GM12865 (cell line): ENCODE measurements at places on chromosomes 12 and 14.

DNA sequence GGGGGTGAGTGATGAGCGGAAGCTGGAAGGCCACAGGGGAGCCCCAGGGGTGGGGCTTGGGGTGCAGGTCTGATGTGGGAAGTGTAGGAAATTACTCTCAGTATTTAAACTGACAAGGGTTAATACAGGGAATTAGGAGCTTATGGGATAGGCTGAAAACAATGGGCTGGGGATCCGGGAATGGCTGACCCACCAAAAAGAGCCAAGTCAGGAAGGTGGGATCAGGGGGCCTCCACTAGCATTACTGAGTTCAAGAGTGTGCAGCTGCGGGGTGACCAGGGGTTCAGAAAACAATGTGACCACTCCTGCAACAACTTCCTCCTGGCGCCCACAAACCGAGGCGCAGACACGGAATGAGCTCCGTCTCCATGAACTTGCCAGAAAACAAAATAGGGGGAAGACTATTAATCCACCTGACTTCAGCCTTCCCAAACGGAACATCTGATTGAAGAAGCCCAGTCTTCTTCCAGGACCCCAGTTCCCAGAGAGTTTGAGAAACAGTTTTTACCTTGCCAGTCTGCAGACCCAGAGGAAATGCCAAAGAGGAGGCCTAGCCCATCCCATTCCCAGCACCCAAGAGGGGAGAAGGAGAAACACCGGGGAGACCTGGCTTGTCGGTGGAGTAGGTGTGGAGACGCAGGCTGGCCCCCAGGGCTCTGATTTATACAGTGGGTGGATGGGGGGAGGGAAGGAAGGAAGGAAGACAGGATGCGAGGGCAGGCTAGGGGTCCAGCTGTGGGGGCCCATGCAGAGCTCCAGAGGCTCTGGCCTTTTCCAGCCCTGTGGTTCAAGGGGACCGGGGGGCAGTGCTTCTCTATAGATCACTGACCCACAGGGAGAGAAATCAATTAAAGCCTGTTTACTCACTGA lies 16.5 kb upstream of the YY1 start:
- peak; percentile 36 for DNase-seq

DNA sequence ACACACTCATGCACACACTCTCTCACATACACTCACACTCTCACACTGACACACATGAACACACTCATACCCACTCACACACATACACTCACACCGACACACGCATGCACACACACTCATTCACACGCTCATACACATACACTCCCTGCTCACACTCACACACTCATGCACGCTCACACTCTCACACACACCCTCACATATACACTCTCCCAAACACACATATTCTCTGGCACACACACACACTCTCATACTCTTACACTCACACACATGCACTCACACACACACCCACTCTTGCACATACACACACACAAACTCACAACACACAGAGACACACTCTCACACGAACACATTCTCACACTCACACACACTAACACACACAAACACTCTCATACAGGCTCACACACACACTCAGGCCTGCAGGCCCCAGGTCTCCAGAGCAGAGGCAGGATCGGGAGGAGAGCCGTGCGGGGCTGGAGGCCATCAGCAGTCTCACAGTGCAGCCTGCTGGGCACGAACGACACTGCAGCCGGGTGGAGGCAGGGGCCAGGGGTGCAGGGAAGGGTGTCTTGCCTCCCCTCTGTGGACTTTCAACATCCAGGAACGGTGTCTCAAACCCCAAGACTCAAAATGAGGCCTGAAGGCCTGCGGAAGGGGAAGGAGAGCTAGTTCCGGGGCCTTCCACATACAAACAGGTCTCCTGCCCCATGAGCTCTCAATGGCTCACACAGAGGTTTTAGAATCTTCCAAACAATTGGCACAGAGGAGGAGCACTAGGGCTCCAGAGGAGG lies 148.7 kb downstream of the ANO2 start:
- DNase-seq: peak; percentile 22

- no peak for DNase-seq
Observed at GRCh38 chr14:102986810-102987579, 64.5 kb downstream of the AMN start.

DNA sequence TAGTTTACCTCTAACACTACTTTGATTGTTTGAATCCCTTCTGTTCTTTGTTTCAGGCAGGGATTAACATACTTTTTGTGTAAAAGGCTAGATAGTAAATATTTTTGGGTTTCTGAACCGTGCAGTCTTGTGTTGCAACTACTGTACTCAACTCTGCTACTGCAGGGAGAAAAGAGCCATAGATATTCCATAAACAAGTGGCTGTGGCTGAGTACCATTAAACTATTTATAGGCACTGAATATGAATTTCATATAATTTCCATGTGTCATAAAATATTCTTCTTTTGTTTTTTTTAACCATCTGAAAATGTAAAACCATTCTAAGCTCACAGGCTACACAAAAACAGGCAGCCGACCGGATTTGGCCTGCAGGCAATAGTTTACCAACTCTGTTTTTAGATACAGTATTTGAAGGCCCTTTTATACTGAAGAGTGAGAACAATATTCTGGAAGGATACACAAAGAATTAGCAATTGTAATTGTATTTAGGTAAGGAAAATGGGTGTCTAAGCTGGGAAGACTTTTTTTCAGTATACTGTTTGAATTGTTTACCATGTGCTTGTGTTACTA lies 15.7 kb downstream of the NR1H4 start:
- no peak for DNase-seq

- DNase-seq: no peak
Observed at GRCh38 chr12:66584673-66585072, 94.2 kb downstream of the GRIP1 start.

DNA sequence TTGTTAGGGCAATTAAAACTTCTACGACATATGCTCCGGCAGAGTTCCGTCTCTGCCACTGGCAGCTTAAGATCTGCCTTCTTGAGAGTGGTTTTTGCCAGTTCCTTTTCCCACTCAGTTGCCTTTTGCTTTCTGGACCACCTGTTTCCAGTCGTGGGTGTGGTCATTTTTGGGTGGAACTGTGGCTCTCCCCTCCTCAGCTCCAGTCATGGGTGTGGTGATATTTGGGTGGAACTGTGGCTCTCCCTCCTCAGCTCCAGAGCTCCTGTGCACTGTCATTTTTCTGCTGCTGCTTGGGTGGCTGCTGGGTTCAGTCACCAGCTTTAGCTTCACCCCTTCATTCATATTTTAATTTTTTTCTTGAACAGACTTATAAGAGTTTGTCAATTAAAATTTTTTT lies 25.3 kb downstream of the WDR20 start:
- no peak for DNase-seq

- DNase-seq: no peak
Observed at GRCh38 chr12:91178139-91178561, 4.5 kb downstream of the DCN start.

- DNase-seq: peak; percentile 91
Observed at GRCh38 chr12:42469355-42470175, 120.0 kb downstream of the PRICKLE1 start.

DNA sequence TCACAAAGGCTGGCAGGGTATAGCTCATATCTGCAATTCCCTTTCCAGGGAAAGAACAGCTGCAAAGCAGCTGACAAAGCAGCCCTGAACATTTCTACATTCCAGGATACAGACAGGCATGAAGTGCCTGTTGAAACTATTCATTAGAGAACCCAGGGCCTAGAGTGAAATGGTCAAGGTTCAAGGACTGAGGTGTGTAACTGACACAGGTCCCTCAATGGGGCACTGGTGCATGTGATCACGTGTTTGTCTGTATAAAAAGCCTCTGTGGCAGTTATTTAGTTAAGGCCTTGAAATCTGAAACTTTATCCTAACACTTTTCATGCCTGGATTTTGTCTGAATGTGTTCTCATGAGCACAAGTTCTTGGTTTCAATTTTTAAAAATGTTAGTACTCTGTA lies 47.1 kb downstream of the GIT2 start:
- DNase-seq: no peak

GRCh38 chr14:34300882-34301734 lies 160.9 kb downstream of the SPTSSA start:
- DNase-seq: peak; percentile 38

DNA sequence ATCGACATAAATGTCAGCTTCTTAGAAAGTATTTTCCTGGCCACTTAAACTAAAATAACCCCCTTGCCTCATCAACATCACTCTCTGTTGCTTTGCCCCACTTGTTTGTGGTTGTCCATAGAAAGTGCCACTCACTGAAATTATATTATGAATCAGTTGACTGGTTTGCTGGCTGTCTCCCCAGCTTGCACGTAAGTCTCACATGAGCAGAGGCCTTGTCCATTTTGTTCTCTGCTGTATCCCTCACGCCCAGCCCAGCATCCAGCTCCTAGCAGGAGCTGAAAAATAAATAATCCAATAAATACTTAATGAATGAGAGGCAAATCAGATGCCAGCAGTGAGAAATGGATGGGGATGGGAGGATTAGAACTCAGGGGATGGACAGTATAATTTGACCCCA lies 159.3 kb downstream of the KSR2 start:
- DNase-seq: no peak

DNA sequence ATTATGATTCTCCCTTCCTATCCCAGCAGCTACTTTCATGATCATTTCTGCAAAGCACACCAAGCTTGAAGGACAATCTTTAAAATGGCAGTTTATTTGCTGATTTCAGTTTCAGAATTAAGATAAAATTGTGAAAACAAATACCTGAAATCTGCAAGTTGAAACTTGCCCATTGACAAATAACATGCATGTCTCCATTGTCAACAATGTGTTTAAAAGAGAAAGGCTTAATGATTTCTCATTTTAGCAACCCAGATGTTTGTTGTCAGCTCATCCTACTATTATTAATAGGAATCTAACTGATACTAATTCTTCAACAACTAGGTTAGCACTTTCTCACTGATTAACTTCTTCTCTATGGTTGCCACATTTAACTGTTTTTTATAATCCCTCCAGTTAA lies 474.6 kb downstream of the PRKD1 start:
- peak; percentile 23 for DNase-seq

GRCh38 chr14:91875525-91876286 lies 8.4 kb upstream of the TC2N start:
- no peak for DNase-seq

- no peak for DNase-seq
Observed at GRCh38 chr14:22533739-22534359, 55.2 kb downstream of the DAD1 start.

DNA sequence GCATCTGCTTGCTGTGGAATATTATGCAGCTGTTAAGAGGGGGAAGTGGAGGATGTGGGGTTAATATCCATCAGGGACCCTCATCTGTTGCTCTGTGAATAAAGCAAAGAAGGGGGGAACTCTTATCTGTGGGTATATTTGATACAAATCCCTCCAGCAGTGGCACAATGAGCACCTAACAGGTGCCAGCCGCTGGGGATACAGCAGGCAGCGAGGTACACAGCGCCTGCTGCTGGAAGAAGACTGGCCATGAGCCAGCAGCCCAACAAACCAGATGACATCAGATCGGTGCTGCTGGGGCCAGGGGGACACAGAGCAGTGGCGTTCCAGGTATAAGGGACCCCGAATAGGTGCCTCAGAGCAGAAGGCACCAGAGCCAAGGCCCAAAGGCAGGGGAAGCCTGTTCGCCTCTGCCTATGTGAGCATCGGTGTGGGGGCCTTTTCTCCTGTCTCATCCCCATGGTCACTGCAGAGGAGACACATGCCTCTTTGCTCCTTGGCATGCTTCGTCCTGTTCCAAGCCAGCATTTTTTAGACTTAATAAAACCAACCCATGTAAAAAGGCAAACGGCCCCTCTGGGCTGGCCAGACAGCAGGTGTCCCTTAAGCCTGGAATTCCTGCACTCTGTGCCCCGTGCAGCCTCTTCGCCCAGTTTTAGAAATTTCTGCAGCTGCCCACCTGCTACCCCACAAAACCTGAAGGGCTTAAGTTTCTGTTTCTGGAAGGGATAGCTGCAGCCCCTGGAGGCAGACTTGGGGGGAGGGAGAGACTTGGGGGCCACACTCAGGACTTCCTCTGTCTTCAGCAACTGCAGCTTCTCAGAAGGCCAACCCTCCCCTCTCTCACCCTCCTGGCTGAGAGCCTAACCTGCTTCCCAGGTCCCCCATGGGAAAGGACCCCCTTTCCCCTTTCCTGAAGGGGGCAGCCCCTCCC lies 1.6 kb upstream of the CKB start:
- DNase-seq: no peak

GRCh38 chr12:16506394-16506793 lies 99.6 kb downstream of the LMO3 start:
- DNase-seq: no peak

GRCh38 chr14:60618241-60618640 lies 31.0 kb downstream of the SIX1 start:
- no peak for DNase-seq

GRCh38 chr14:98219638-98220037 lies 1052.4 kb downstream of the BCL11B start:
- no peak for DNase-seq

DNA sequence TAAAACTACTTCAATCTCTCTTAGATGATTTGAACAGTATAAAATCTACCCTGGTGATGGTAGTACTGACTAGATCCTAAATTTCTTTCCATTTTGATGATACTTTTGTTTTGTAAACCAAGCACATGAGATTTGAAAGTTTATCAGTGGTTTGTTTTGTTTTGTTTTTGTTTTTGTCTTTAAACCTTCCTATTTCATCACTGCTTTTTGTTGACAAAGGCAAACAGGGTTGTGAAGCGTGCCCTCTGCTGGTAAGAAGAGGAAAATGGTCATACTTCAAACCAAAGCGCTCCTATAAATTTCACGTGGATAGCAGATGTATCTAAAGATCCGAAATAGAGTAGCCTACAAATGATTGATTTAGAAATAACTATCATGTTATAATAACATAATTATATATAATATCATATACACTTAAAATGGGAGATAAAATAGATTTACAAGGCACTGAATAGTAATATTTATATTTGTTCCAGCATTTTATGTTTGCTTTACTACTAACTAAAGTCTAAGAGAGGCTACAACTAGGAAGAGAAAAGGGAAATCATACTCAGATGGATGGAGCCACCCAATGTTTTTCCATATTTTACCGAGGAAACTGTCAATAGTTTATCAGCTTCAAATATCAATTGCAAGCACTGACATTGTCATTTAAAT lies 254.0 kb upstream of the USP15 start:
- peak; percentile 50 for DNase-seq

DNA sequence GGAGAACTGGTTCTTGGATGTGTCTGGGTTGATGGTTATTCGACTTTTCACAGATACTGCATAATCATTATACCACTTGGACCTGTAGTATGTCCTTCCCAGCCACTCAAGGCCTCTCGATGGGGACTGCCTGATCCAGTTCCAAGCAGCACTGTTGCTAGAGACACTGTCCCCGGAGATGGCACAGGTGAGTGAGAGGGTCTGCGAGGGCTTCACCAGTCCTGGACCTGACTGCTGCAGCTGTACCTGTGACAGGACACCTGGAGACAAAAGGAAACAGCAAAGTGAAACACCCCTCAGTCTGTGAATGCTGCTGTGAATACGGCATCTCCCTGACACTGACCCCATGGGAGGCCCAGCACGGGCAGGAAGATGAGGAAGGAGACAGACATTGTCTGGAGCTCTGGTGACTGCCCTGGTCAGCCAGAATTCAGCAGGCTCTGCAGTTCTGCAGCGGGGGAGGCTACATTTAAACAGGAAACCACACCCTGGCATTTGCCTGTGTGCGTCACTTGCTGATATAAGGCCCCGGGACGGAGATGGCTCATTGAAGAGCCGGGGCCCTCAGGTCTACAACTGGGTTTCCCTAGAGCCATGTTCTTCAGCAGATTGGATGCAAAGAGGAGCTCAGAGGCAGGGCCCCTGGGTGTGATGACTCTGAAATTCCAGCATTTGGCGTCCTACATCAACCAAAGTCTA lies 413.6 kb downstream of the TMEM121 start:
- peak; percentile 46 for DNase-seq

- DNase-seq: peak; percentile 54
Observed at GRCh38 chr14:92439537-92440344, 73.8 kb upstream of the RIN3 start.
